ENCODE measurements at places on chromosomes 4 and X.
A peak's percentile ranks its signal among the peaks of the same experiment; 100 is the strongest.

GRCh38 chr4:150078041-150078578, at the start of gene DCLK2:
DCLK2 (plus strand) TSS chr4:150078445; CDS start chr4:150079028, 583 bp downstream.
- DNase-seq = no peak

GRCh38 chr4:122787940-122788339, 38.7 kb upstream of the FGF2 start:
- DNase-seq = no peak

- no peak for DNase-seq
Observed at GRCh38 chr4:2301806-2302205, 39.9 kb upstream of the MXD4 start.

- DNase-seq = no peak
Observed at GRCh38 chr4:72564184-72564583, 4.8 kb downstream of the ADAMTS3 start.

GRCh38 chrX:135543924-135544323, 23.5 kb downstream of the INTS6L start:
- DNase-seq = no peak

- no peak for DNase-seq
Observed at GRCh38 chrX:42094218-42094617, 170.9 kb upstream of the CASK start.

DNA sequence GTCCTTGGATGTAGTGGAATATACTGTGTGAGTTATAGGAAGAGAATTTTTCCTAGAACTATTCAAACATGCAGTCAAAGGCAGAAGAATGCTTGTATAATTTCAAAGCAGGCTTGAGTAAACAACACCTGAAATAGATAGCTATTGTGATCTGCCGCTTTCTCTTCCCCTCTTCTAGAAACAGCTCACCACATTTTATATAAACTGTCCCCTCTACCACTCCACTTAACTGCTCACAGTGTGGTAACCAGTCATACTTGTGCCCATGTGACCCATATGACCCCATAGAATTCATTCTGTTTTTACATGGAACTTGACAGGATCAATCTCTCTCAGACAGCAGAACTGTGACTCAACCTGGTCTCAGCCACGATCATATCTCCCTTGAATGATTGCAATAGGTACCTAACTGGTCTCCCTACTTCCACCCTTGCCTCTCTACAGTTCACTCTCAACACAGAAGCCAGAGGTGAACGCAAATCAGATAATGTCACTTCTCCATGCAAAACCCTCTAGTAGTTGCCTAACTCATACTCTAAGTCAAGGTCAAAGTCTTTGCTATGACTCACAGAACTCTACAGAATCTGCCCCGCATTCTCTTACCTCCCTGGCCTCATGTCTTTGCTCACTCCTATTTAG, 85.6 kb upstream of the EFHC2 start:
- no peak for DNase-seq

DNA sequence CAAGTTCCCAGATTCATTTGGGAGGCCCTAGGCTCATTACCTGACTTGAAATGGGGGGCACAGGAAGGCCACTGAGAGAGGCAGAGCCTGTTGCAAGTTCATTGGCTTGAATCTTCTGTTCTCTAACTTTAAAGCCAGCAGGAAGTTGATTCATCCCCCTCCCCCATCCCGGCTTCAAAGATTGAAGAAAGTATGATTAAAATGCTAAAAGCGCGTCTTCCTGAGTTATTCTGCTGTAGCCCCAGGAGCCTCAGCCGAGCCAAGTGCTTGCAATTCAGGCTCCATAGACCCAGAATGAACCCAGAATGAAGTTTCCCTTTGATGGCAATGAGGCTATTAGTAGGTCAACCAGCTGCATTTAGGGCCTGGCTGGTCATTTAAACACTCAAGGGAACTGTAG, 14.7 kb downstream of the CHST7 start:
- peak; percentile 31 for DNase-seq

- no peak for DNase-seq
Observed at GRCh38 chrX:12770440-12770839, 20.8 kb upstream of the PRPS2 start.

DNA sequence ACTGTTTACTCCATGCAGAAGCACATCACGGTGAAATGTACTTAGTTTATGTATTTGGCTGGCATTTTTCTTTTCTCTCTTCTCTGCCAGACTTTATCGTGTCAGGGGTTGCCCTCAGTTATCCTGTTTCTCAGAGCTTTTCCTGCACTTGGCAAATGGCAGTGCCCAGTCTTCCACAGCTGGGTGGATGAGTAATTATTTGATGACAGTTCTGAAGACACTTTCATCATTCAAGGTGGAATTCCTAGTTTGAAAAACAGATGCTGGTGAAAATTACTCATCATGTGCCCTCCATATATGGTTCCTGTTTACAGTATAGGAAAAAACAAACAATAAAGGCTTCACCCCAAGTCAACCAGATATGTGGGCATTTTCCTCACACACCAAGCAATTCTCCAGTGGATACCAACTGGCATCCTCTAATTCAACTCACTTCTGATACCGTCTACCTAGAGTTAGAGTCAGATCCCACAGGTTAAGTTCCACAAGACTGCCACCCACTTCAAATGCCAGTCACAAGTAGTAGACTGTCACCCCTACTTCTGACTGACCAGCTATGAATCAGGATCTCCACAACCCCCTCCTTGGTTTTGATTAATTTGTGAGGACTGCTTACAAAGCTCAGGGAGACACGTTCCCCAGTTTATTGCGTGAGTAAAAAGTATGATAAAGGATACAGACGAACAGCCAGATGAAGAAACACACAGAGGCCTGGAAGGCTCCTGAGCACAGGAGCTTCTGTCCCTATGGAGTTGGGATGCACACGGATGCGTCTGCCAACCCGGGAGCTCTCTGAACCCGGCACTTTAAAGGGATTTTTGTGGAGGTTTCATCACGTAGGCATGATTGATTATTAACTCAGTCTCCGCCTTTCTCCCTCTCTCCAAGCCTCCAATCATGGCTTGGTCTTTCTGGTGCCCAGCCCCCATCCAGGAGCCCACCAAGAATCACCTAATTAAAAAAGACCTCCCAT, 72.9 kb downstream of the CLDN34 start:
- DNase-seq = no peak

DNA sequence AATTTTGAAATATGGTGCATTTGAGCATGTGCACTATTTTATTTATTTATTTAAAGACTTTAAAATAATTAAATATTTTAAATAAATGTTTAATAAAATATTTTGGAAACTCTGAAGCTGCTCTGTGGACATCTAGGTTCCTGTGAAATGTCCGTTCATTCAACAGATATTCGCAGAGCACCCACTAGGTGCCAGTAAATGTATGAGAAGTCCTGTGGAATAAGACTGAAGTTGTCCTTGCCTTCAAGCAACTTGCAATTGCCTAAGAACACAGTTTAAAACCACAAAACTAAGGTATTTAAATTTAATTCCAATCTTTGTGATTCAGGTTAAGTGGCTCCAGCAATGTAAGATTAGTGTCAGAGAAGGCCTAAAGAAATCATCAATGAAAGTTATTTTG, 306.7 kb downstream of the GBA3 start:
- no peak for DNase-seq

DNA sequence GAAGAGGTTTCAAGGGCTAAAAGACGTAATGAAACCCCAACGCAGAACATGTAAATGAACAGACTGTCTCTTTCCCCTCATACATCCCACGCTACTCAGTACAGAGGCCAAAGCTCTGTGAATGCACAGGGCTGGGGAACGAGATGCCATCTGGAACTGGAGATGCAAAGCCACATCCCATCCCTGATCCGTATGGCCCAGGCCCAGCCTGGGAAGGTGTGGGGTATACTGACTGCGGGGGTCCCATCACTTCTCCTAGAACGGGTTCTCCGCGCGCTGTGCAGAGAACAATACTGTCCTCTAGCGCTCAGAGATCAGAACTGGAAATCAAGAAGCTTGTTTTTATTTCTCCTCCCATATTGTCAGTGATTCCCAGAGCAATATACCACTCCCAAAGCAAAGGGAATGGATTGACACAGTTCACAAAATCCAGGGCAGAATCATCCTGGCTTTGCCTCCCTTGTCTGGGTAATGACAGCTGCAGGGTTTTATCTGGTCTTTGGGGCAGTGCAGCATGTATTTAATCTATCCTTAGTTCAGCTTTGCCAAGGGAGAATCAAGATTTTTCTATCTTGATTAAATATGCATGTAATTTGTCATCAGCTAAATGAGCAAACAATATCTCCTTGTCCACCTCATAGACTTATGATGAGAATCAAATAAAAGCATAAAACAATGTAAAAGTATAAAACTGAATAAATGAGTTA, 47.3 kb upstream of the TLR3 start:
- no peak for DNase-seq

GRCh38 chr4:156190615-156191014, 236.9 kb upstream of the CTSO start:
- no peak for DNase-seq

GRCh38 chr4:187046471-187046870, 322.8 kb upstream of the FAT1 start:
- no peak for DNase-seq

GRCh38 chrX:112968351-112969133, 127.9 kb upstream of the AMOT start:
- DNase-seq = no peak

- no peak for DNase-seq
Observed at GRCh38 chrX:38116706-38117105, 104.0 kb downstream of the SRPX start.

GRCh38 chrX:68417651-68418050, 15.6 kb downstream of the OPHN1 start:
- no peak for DNase-seq

DNA sequence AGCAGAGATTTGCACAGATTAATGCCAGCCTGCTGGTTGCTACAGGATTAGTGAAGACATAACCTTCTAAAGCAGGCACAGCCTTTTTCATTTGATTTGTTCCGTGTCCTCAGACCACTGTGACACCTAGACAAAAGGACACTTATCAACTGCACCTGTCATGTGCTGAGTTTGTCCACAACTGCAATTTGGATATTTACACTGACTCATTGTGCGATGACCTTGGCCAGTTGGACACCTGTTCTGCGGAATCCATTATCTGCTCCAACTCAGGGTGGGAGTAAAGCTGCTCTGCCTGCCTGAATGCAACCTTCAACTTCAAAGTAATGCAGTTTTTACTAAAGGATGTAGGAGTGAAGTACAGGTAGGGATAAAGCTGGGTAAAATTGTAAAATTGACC, 4.1 kb upstream of the NR0B1 start:
- DNase-seq = no peak

DNA sequence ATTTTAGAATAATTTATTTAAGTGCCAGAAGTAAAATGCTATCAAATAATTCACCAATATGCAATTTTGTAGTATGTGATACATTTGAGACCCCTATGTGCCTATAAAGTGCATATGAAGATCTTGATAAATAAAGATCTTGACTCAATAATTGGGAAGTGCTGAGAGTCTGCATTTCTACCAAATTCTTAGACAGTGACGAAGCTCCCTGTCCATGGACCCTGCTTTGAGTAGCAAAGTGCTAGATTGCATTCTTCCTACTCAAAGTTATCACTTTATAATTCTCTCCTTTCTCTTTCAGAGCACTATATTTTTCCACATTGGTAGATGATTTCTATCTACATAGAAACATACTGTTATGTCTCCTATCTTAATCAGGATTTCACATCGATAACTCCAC, 1393.9 kb downstream of the ARAP2 start:
- DNase-seq = no peak

- DNase-seq = no peak
Observed at GRCh38 chr4:11876104-11876503, 447.4 kb upstream of the HS3ST1 start.

GRCh38 chr4:7768736-7769135, 170.9 kb downstream of the AFAP1 start:
- no peak for DNase-seq

GRCh38 chr4:17166954-17167353, 268.5 kb upstream of the LDB2 start:
- no peak for DNase-seq

- DNase-seq = no peak
Observed at GRCh38 chr4:38111717-38112116, 151.5 kb downstream of the PTTG2 start.

- no peak for DNase-seq
Observed at GRCh38 chr4:159395693-159396092, 292.8 kb downstream of the RAPGEF2 start.

DNA sequence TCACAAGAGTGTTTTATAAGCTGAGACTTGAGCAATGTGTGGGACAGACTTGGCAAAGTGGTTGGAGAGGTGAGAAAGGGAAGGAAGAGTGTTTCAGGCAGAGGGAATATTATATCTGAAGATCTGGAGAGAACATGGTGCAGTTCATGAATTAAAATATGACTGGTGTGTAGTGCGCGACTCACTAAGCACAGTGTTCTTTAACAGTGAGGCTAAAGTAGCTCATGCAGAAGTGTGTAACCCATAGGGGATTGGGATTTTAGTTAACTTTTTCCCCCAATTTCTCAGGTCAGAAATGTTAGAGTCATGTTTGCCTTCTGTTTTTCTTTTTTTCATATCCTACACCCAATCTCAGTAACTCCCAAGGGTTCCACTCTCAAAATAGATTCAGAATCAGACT, 9.7 kb downstream of the MTHFD2L start:
- no peak for DNase-seq

DNA sequence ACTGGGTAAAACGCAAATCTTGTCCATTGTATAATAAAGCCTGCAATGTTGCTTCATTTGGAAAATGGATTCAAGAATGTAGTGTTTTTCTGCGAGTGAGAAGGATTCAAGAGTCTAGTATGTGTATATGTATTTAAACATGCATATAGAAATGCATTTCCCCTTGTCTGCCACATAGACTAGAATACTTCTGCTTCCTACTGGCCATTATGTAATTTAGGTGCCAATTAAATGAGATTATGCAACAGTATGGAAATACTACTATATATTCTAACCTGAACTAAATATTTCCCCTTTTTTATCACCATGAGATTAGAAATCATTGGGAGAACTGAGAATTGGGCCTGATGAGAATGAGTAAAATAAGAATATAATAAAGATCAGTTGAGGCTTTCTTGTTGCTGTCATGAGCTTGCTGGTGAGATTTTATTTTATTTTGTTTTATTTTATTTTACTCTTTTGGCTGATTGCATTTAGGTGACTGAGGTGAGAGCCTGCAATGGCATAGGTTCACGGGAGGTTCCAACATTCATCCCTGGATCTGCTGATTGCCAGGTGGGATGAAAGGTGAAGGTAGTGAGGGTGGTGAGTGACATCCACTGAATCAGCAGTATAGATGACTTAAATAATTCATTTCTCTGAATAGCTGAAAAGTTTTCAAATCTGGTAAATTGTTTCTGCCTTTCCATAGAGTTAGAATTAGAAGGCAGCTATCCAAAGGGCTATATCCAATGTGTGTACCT, 95.6 kb upstream of the SLC4A4 start:
- DNase-seq = no peak

GRCh38 chrX:70554081-70554480, 109.4 kb downstream of the DLG3 start:
- no peak for DNase-seq

GRCh38 chr4:186326391-186326790, 60.4 kb downstream of the F11 start:
- no peak for DNase-seq

DNA sequence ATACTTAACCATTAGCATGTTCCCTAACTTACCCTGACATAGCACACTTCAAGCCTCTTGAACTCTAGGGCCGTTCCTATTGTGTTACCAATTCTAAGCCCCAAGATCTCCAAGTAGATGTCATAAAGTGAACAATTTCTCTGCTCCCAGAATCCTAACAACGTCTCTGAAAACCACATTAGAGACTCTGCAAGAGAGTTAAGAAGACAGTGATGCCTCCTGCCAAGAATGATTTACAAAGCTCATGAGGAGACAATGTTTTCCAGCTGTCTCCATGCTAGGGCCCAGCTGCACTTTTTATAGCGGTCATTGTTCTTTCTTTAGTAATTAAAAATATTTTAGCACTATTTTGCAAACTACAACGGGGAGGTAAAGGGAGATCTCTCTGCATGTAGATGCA, 358.4 kb downstream of the PPP3CA start:
- DNase-seq = no peak
